ENCODE measurements at places on chromosomes 3 and 15.

DNA sequence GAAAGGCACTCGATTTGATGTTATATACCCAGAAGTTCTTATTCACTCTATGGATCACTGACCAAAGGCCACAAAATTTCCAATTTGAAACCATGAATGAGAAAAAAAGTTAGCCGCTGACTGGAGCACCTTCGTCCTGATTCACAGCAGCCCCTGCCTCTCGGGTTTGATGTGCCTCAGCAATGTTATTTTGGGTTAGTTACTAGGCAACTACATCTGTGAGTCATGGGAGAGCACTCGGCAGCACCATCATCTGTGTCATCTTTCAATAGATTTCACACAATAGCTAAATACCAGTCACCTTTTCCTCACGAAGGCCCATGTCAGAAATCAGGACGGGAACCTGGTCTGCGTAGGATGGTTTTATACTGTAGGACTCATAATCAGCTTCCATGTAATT is 269.2 kb downstream of the ZBBX start:
- DNase-seq = no peak

DNA sequence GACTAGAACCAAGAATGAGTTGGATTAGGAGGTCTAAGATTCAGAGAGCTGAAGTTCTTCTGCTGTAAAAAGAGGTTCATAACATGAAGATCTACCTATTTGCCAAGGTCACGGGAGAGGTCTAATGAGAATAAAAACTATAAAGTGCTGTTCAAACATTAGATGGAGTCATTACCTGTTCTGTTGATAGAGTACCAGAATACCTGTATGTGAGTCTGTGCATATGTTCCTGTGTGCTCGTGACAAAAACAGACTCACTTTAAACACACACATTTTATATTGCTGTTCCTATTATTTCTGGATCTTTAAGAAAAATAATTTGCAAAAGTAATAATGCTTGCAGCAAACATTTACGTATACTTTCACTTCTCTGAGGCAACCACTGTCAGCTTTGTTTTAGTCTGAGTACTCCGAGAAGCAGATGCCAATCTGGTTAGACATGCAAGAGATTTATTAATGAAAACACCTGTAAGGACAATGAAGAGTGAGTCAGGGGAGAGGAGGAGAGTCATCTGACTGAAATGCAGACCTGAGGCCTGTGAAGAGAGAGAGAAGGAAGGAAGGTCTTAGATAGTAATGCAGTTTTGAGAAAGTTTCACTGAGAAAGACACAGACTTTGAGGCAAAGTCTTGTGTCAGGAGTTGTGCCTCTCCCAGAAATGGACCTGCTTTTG is 221.2 kb downstream of the SQOR start:
- no peak for DNase-seq

GRCh38 chr15:101525087-101525669 is 35.7 kb upstream of the PCSK6 start:
- no peak for DNase-seq

GRCh38 chr3:154540950-154541604 is 111.1 kb upstream of the GPR149 start:
- DNase-seq = no peak

DNA sequence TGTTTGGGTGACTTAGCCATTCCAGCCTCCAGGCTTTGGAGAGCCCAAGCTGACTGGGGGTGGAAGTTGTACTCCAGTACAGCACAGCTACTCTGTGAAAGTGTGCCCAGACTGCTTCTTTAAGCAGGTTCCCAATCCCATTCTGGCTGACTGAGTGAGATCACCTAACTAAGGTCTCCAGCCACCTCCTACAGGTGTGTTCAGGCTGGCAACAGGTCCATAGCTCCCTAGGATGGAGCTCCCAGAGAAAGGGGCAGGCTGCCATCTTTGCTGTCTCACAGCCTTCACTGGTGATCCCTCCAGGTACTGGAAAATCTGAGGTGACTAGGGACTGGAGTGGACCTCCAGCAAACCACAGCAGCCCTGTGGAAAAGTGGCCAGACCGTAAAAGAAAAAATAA is 445.3 kb upstream of the KCNMB2 start:
- no peak for DNase-seq

DNA sequence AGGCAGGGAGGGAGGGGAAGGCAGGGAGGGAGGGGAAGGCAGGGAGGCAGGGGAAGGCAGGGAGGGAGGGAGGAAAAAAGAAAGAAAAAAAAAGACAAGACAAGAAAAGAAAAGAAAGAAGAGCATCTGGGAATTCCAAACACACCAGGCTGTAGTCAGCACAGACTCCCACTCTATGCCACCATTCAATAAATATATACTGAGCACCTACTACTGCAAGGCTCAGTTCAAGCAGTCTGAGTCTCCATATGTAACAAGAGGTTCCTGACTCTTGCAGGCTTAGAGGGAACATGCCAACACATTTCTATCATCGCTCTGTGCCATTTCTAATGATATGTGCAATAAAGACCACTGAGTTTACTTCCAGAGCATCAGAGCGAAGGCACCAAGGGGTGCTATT is 47.7 kb downstream of the ANXA2 start:
- DNase-seq = no peak

- no peak for DNase-seq
Measured at GRCh38 chr3:133441867-133442270, 42.0 kb downstream of the BFSP2 start.

DNA sequence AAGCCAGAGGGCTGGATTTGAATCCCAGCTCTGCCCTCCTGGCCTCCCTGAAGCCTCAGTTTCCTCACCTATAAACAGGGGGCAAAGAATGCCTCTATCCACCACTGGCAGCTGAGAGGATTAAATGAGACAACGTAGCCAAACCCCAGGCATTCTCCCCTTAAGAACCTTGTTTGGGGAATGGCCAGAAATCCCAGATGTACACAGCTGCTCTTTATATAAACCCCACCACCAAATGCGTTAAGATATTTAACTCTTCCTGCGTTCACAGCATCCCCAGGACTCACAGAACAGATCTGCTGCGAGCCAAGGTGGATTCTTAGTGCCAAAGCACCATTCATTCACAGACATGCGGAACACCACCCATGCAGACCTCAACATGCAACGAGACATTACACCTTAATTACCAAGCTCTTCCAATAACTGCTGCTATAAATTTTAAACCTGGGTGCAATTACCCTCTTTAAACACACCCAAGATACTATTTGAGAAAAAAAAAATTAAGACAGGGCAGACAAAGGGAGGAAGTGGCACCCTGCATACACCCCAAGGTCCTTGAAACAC is 5.2 kb downstream of the TLE3 start:
- no peak for DNase-seq

Data from stimulated activated CD8-positive, alpha-beta memory T cell treated with anti-CD3 and anti-CD28 coated beads, Interleukin-12 subunit alpha, Interleukin-12 subunit beta, amount 100 ng/mL, for 1 hour (primary cell).